D341Med (cell line): ENCODE measurements at places on chromosomes 7 and 10.

- no peak for DNase-seq
Measured at GRCh38 chr10:124325633-124325914, 93.1 kb downstream of the OAT start.

DNA sequence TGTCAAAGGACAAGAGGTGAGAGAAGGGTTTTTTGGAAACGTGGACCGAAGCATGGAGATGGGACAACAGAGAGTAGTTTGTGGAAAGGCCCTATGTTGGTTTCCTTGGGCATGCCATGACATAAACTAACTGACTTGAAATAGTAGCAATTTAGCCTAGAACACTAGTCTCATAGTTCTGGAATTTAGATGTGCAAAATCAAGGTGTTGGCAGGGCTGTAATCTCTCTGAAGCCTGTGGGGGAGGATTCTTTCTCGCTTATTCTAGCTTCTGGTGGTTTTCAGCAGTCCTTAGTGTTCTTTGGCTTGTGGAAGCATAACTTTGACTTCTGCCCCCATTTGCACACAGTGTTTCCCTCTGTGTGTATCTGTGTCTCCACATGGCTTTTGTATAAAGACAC lies 283.4 kb downstream of the GFRA1 start:
- no peak for DNase-seq

DNA sequence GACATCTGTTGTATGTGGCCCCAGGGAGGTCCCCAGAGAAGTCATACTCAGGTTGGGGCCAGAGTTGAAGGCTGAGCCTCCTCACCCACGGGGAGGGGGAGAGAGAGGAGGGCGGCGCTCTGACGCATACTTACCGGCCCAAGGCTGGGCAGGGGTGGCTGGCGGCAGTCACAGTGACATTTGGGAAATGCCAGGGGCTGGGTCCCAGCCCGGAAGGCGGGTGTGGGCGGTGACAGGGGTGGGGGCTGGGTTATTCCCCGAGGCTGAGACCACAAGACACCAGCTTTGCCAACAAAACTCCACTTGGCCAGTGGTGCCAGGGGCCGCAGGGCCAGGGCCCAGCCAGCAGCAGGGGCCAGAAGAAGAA lies 41.1 kb downstream of the RASGEF1A start:
- peak; percentile 22 for DNase-seq

DNA sequence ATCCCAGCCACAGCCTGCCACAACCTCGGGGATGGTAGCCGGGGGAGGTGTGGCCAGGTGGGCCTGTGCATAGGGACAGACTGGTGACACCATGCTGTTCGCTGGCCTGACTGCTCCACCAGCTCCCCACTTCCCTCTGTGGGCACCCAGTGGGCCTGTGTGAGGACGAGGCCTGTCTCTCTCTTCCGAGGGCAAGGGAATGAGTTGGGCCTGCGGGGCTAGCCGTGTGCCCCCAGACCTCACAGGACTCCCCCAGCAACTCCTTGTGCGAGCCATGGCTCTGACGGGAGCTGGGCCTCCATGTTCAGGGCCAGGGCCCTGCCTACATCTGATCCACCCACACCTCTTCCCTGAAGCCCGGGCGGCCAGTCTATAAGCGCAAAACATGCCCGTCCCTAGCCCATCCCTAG lies 40.5 kb downstream of the PWWP2B start:
- DNase-seq = no peak

- DNase-seq = peak; percentile 54
Measured at GRCh38 chr10:110865186-110865808, 6.4 kb upstream of the PDCD4 start.

DNA sequence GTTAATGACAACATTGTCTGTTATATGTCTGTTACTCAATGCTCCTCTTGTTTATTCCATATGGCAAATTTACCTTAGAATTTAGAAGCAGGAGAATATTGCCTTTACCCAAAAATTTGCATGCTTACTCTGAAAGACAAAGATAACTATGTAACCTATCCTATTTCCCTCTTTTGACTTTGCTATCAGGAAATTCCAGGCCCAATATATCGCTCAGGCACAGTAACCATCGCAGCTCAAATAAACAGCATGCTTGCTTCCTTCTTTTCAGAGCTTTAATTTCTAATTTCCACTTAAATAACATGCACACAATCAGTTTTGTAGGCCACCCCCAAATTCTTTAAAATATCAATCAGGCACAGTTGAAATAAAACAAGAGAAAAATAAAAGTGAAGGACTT lies 57.8 kb downstream of the EBLN1 start:
- DNase-seq = no peak

DNA sequence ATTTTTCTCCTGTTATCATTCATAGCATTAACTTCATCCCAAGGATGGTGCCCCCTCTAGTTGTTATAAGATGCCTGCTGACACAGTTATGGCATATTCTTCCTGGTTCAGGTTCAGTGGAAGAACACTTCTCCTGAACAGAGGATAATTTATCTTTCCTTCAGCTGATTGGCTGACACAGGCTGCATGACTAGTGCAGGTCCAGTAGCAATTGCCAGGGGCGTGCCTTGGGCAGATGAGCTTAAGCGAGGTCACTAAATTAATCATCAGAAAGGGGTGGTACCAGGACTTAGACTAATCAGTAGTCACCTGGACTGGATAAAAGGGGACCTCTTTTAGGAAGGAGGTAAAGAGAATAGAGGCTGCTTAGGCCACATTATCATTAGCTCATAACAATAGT lies 42.3 kb downstream of the BZW2 start:
- peak; percentile 32 for DNase-seq

DNA sequence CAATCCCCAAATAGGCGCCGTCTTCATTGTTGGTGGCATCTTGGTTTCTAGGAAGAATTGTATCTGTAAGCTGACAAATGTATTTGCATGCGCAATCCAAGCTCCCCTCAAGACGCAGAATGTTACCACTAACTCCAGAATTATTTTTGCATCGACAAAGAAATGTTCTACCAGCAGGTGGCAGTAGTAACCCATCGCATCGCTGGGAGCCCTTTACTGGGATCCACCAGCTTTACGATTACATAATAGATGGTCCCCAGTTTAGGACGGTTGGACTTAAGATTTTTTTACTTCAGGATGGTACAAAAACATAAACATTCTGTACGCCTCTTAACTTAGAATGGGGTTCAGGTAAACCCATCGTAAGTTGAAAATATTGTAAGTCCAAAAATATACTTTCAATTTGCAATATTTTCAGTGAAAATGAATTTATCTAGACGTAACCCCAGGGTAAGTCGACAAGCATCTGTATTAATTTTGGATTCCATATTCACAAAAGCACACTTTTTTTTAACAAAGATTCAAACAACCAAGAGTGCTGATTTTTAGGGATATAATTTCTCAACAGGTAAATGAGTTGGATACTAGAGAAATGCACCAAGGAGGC lies 114.0 kb upstream of the COBL start:
- DNase-seq = peak; percentile 81

- no peak for DNase-seq
Measured at GRCh38 chr10:130558746-130559546, 422.8 kb downstream of the GLRX3 start.

DNA sequence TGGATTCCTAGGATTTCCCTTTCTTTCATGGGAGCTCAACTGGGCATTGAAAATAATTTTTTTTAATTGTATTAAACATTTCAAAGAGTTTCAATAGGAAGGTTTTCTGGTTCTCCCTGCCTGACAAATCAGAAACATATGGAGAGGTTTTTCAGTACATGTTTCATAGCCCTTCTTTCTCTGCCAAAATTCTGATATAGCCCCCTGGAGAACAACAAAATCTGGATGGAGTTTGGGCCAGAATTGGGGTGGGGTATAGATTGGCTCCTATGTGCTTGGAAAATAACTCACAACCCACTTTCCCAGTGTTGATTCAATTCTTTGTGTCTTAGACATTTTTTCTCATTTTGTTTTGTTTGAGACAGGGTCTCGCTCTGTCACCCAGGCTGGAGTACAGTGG lies 24.6 kb upstream of the EIF4H start:
- DNase-seq = no peak

GRCh38 chr7:82598958-82599357 lies 155.4 kb upstream of the CACNA2D1 start:
- DNase-seq = no peak

DNA sequence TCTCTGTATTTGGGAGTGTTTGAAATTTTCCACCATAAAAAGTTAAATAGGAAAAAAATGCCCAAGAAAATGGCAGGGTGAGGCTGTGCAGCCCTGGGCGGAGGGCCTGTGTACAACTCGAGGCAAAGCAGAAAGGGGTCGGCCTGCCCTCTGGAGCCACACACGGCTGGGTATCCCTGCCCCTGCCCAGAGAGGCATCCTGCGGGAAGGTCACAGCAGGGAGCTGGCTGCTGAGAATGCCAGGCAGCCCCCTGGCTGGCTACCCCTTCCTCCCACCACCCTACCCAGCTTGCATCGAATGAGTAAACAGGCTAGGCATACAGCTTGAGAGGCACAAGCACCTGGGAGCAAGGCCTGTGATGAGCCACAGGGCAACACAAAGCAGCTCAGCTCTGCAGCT lies 46.1 kb downstream of the CAMK2B start:
- peak; percentile 17 for DNase-seq

DNA sequence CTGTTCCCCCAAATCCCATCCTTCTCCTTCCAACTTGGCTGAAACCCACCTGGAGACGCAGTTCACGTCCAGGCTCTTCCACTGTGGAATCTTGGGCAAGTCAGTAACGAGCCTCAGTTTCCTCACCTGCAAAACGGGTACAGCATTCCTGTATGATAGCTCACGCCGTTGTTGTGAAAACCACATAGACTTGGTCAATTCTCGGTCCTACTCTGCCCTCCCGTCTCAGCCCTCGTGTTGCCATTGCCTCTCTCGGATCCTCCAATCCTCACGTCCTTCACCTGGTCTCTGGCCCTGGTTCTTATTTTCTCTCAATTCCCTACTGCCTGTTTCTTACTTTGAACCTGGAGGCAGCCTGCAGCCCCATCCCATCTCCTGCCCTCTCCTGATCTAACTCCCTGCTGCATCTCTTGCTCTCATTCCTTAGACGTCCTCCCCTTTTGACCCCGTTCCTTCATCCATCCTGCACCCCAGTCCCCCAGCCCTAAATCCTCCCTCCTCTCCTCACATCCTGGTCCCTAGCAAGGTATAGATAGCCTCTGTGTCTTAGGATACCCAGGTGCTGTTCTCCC lies 2.0 kb upstream of the MUC12 start:
- no peak for DNase-seq

- DNase-seq = no peak
Measured at GRCh38 chr7:143285806-143286521, 1.2 kb downstream of the TMEM139 start.

- DNase-seq = no peak
Measured at GRCh38 chr10:102744374-102745051, 765 bp downstream of the WBP1L start.

DNA sequence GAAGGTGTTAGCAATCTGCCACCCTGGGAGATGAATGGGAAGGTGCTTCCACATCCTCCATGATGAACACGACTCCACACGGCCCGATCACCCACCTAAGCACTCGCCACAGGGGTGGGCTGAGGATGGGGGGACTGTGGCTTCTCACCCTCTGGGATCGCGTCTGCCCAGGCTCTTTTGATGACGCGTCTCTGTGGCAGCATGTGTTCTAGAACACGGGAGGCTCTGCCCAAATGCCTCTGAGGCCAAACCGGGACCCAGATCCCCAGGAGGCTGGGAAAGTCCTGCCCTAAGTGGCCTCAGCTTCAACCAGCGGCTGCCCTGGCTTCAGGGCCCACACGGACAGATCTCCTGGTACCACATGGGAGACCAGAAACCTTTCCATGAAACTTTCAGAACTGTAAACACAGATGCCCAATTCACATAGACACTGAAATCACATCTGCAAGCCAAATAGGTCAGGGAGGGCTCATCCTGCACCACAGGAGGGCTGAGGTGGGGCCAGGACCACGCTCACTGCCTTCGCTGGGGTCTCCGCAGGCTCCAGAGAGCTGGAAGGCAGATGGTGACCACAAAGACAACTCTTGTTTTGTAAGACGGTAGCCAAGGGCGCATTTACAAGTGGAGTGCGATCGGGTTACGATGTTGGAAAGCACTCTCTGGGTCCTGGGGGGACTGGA lies 200.6 kb downstream of the PTPRN2 start:
- no peak for DNase-seq

DNA sequence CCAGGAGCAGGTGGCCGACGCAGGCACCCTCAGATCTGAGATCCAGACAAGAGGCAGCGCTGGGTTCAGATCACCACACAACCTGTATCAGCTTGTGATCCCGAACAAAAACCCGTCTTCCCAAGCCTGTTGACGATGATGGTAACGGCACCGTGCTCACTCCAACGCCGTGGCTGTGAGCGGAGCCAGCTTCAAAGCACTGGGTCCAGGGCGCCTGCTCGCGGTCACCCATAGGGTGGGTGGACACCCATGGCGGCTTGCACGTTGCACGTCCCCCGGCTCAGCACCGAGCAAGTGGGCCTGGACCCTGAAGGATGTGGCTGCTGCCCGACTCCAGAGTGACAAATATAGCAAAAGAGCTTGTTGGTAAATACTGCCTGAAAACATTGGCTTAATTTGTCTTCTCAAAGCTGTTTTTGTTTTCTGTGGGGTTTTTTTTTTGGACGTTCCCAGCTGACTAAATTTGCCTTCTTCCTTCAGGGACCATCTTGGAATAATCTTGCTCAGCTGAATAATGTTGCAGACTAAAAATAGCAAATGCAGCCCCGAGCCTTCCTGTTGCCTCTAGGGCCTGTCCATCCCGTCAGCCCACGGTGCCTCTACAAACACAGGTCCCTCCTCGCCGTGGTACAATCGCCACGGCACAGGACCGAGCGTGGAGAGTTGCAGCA lies 41.0 kb downstream of the FOXK1 start:
- DNase-seq = no peak

DNA sequence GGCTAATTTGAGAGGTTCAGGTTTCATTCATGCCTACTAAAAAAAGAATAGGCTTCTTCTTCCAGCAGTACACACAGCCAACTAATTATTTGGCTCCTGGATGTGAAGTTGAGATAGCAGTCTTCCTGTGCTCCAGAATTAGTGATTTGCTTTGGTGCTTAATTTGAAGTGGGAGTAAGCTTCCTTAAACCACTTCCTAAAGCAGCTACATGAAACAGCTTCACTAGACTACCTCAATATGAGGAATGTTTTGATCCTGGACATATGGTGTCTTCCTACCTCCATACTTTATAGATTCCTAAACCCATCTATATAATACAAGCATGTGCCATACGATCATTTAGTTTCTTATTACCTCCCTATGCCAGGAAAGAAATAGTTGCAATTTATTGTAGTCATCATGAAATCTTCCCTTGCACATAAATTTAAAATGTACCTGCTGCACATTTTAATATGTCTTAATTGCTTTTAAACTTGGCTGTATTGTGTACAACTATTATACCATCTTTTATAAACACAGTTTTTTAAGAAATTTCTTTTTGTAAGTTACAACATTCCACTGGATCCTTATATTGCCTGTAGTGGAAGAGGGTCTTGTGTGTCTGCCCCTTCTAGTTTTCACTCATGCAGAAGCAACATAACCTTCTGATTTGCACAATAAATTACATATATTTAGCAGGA lies 8.6 kb downstream of the VIM start:
- no peak for DNase-seq
